Amniotic stem cell (primary cell): ENCODE measurements at places on chromosomes 6 and 20.

- no peak for DNase-seq
These were observed 20.7 kb downstream of the SYNJ2 start for GRCh38 chr6:158002249-158002950.

GRCh38 chr6:39044181-39044580 lies 4.4 kb upstream of the GLP1R start:
- DNase-seq, result no peak

DNA sequence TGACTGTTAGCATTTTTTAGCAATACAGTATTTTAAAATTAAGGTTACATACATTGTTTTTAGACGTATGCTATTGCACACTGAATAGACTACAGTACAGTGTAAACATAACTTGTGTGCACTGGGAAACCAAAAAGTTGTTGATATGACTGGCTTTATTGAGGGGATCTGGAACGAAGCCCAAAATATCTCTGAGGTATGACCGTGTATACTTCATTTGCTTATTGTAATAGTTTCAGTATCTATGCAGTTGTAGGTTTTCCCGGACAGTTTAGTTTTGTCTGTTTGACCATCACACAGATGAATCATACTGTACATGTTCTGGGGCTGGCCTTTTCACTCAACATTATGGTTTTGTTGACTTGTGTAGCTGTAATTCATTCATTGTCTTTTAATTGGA lies 6.9 kb upstream of the ZBTB12 start:
- no peak for DNase-seq

DNA sequence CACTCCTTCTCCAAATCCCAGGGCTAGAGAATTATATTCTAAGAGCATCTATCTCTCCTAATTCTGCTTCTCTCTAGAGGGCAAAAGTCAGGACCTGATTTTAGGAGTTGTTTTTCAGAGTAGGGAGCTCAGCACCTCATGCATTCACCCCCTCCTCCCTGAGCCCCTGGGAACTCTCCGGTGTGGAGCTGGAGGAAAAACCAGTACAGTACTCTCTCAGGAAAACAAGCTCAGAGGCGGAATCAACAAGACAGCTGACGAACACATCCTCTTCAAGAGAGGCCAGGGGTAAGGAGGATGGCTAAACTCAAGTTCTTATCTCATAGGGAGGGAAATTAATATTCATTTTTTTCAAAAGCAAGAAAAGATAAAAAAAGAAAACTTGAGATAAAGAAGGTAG lies 120.1 kb upstream of the CDYL start:
- DNase-seq, result no peak

- DNase-seq, result no peak
These were observed 334.8 kb upstream of the SULF2 start for GRCh38 chr20:48120120-48120519.

GRCh38 chr20:1761116-1761515 lies 103.5 kb upstream of the SIRPG start:
- DNase-seq, result peak; percentile 43

- no peak for DNase-seq
These were observed 7.6 kb upstream of the DEFB129 start for GRCh38 chr20:219290-220115.

DNA sequence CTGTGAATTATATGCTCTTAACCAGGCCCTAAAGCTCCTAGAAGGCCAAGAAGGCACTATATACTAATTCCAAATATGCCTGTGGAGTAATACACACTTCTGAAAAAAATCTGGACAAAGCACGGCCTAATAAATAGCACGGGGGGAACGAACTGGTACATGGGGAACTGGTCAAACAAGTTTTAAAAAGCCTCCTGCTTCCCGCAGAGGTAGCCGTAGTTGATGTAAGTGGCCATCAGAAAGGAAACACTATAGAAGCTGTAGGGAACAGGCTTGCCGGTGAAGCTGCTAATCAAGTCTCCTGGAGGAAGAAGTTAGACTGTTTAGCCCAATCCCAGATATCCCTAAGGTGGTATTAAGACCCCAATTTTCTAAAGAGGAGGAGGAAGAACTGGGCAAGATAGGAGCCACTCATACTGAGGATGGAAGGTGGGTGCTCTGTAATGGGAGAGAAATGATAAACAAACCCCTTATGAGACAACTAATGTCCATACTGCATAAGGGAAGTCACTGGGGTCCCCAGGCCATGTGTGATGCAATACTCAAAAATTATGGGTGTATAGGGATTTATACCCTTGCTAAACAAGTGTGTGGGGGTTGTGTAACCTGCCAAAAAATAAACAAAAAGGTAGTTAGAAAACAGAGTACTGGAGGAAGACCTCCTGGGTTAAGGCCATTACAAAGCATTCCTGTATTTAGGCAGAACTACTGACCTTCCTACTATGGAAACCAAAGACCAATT lies 27.1 kb upstream of the ZNF318 start:
- DNase-seq, result no peak

DNA sequence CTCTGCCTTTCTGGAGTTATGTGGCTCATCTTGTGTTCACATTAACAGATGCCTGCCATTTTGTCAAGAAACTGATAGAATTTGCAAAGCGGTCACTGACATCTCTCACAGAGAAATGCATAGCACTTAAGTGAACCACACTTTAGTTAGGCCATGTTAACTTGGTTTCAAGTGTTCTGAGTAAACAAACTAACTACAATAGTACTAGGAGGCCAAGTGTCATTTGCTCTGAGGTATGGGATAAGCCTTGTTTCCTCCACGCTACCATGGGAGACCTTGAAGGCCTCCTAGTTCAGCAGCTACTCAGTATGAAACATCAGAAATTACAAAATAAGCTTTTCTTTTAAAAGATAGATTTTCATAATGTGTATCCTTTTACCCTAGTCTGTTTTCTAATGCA lies 143.5 kb upstream of the MARCKS start:
- DNase-seq, result no peak

DNA sequence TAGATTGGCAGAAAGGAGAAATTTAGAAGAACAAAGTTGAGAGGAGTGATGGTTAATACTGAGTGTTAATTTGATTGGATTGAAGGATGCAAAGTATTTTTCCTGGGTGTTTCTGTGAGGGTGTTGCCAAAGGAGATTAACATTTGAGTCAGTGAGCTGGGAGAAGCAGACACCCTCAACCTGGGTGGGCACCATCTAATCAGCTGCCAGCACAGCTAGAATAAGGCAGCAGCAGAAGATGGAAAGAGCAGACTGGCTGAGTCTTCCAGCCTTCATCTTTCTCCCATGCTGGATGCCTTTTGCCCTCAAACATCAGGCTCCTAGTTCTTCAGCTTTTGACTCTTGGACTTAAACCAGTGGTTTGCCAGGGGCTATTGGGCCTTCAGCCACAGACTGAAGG lies 437.7 kb upstream of the AGPAT4 start:
- no peak for DNase-seq

GRCh38 chr20:25194333-25194972 lies 1.1 kb upstream of the ENTPD6 start:
- DNase-seq, result no peak

- no peak for DNase-seq
These were observed 509.9 kb upstream of the ID4 start for GRCh38 chr6:19327241-19327640.

DNA sequence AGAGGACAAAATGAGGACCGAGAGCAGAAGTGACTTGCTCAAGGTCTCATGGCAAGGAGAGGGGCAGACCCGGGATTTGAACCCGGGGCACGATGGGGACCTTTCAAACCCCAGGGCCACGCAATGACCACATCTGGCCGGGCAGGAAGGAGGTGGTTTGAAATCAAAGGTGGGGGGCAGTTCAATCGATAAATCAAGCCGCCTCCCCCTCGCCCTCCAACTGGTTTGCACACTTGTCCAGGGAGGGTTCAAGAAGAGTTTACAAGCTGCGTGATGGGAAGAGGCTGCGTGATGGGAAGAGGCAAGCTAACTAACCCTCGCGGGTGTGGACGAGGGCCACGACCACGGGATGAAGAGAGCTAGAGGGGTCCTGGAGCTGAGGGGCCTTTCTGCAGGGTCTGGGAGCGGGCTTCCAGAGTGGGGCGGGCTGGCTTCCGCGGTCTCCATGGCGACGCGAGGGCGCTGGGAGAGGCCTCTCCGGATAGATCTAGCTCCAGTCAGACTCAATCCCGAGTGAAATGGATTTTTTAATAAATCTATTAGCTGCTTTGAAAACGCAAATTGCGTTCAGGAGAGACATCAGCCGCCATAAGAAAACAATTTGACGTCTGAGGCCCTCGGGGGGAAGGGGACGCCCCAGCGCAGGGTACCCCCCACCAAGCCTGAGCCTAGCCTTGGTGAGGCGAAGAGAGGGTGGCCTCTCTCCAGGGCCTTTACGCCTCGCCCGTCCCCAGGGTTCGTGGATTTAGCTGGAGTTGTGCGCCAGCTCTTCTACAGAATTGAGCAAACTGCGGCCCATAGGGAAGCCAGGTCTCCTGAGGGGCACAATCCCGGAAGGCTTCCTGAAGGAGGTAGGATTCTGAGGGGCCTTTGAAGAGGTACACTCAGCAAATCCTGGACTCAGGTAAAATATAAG lies 143.9 kb downstream of the GRM4 start:
- no peak for DNase-seq

DNA sequence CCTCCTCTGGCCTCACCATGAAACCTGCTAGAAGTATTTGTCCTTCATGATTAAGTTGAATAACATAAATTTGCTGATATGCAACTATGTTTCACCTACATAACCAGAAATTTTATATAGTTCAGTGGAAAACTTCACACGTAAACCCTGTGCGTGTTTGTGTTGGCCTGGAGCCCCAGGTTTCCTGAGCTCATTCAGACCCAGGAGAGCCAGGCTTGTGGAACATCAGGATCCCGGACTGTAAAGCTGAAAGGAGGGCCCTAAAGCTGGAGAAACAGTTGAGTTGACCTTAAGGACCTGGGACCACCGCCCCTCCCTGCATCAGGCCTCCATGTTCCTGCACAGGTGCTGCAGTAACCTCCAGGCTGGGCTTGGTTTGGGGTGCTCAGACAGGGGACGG lies 3.1 kb upstream of the SPATS1 start:
- DNase-seq, result no peak

- peak; percentile 20 for DNase-seq
These were observed 226.2 kb upstream of the MARCKS start for GRCh38 chr6:113630738-113631535.

GRCh38 chr6:135798751-135799515 lies 52.6 kb upstream of the PDE7B start:
- no peak for DNase-seq
